ENCODE measurements at places on chromosomes 1 and 21.

DNA sequence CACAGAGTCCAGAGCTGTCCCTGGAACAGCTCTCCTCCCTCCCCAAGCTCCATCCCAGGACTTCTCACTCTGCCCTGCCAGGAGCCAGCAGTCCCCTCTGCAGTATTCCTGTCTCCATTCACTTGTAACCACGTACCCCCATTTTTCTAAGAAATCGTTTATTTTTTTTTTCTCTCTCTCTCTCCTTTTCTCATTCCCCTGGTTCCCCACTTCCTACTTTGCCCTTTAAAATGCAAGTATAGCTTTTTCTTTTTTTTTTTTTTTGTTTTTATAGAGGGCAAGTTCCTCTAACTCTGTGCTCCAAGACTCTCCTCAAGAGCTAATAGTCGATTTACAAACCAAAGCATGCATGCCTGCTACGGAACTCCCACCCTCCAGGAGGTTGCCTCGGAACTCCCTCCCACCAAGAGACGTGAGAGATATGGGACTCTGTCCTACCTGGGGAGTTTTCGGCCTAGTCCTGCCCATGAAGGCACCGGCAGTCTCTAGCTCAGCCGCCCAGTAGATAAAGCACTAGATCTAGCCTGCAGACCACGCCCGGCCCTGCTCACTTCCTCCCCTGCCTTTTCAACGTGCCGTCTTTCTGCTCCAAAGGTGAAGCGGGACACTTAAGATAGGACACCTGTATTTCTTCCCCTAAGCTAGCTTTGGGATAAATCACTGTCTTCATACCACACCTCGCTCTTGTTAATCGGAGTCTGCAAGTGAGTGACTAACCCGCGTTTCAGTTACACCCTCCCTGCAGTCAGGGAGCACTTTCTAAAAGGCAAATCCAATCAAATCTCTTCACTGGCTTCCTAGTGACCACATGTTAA lies 27.7 kb downstream of the TNFRSF9 start:
- DNase-seq = peak; percentile 55

- no peak for DNase-seq
Measured at GRCh38 chr1:14055442-14056223, 355.6 kb downstream of the PRDM2 start.

GRCh38 chr1:236736761-236737160 lies 50.5 kb downstream of the ACTN2 start:
- no peak for DNase-seq

GRCh38 chr1:22791831-22792347 lies 81.2 kb downstream of the EPHB2 start:
- DNase-seq = peak; percentile 40

- no peak for DNase-seq
Measured at GRCh38 chr21:34110594-34111202, 37.3 kb downstream of the MRPS6 start.

DNA sequence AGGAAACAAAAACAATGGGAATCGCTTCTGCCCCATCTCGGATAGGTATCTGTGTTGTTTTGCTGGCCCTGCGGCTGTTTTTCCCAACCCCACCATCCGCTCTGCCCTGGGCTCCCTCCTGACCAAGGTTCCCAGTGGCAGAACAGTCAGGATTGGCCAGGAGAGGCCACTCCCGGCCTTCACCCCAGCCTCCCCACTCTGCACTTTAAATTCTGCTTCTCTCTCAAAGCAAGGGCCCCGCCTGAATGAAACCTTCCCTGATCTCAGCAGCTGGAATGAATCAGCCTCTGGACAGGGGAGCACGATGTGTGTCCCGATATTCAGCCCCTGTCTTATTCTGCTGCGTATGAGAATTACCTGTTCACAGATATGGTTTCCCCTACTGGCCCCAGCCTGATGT lies 16.3 kb downstream of the C1orf115 start:
- DNase-seq = no peak

DNA sequence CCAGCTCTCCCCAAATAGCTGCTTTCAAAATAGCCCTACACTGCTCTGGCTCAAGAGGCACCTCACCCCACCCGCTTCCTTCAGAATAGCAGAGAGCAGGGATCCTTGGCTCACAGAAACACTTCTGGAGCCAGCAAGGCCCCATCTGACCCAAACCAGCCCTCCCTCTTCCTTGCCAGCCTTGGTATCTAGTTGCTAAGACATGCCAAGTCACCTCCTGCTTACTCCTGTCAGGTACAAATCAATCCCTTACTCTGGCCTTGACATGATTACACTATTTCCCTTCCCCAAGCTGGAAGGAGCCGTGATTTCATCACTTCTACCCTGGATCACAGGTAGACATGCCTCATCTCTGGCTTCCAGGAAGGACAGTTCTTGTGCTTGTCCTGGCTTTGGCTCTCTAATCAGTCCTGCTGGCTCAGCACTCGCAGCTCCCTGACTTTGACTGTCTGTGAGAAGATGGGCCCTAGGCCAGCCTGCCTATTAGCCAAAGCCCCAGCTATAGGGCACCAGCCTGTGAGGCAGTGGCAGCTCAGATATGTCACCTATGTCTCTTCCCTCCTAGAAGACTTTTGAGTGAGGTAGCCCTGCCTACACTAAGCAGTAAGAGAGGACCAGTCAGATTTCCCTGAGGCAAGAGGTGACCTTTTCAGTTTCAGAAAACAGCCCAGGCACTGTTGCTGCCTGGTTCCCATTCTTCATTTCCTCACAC lies 8.9 kb upstream of the MUTYH start:
- no peak for DNase-seq

GRCh38 chr1:20100632-20101355 lies 18.5 kb downstream of the PLA2G2D start:
- DNase-seq = peak; percentile 49

Data from colonic mucosa (tissue), 4 donors.